Neural progenitor cell (in vitro differentiated cells): ENCODE measurements at places on chromosomes 2 and 18. TPM values are rescaled to one million over a fixed set of nuclear protein-coding genes. Genes with fewer than 3 reads are reported as not detected.

The PLA2R1 gene
- 0.45 and 0.90 TPM in 2 replicates for total RNA-seq

The CCDC141 gene
- 0.46 and 1.8 TPM in 2 replicates for total RNA-seq

The GKN1 gene
- not detected in 2 replicates for total RNA-seq

DNA sequence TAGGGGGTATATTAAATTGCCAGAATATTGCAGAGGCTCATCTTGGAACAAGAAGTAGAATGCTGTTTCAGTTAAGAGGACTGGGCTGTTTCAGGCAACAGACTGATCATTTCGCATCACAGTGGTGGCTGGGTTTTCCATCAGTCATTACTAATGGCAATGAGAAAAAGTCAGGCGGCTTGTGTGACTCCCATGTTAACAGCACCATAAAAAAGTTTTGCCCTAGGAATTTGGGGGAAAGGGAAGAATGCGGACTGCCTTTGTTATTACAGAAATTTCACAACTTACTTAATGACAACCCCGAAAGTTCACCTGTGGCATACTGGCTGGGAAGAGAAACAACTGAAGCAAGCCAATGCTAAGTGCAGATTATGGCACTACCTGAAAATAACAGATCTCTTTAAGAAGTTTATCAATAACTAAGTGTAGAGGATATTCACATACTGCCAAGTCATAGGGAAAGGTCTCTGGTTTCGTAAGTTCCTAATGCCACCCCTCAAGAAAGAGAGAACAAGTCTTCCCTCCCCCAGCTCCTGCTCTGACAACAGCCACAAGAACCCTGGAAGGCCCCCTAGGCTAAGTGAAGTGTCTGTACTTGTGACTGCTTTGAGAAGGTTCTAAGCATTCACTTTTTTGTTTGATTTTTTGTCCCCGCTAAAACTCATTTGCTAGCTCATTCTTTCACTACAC is 40.5 kb upstream of the AP1S3 start:
- H3K4me1 ChIP-seq, result no peaks in the 10 kb centered on the region
- H3K27me3 ChIP-seq, result no peaks in the 10 kb centered on the region
- H3K36me3 ChIP-seq, result peaks cover 12% of the 10 kb centered on the region

- no peaks in the 10 kb centered on the region for H3K36me3 ChIP-seq
- peaks cover 77% of the 10 kb centered on the region for H3K27me3 ChIP-seq
- peak within 1 kb of the TSS; percentile 78 for H3K4me3 ChIP-seq
- peak; percentile 58 for DNase-seq
Observed at GRCh38 chr18:13218368-13218991, at the start of gene LDLRAD4. LDLRAD4 (plus strand) TSS chr18:13218760.

DNA sequence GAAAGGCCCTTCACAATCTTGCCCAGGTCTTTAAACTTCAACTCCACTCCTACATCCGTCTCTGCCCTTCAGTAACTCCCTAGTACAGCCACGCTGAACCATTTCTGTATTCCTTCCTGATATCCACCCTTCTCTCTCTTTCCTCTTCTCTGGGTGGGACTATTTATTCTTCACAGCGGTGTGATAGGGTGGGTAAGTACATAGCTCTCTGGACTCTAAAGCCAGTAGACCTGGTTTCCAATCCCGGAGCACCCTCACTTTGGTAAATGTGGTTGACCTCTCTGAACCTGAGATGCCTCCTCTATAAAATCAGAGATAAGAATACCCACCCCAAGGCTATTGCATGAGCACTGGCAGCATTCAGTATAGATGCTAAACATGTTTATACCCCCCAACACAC is 86.7 kb downstream of the ATL2 start:
- no peaks in the 10 kb centered on the region for H3K4me1 ChIP-seq
- no peak for DNase-seq
- H3K27me3 ChIP-seq, result no peaks in the 10 kb centered on the region
- H3K4me3 ChIP-seq, result no peak overlapping the region
- no peak overlapping the region for H3K27ac ChIP-seq

GRCh38 chr2:180446492-180446891 is 439.4 kb upstream of the CWC22 start:
- H3K27ac ChIP-seq, result no peak overlapping the region
- no peaks in the 10 kb centered on the region for H3K27me3 ChIP-seq
- DNase-seq, result no peak
- no peaks in the 10 kb centered on the region for H3K4me1 ChIP-seq

GRCh38 chr2:148970385-148970784 is 68.1 kb upstream of the LYPD6B start:
- no peaks in the 10 kb centered on the region for H3K36me3 ChIP-seq
- H3K4me1 ChIP-seq, result peaks cover 39% of the 10 kb centered on the region
- no peak overlapping the region for H3K27ac ChIP-seq
- no peaks in the 10 kb centered on the region for H3K27me3 ChIP-seq
- no peak for DNase-seq

DNA sequence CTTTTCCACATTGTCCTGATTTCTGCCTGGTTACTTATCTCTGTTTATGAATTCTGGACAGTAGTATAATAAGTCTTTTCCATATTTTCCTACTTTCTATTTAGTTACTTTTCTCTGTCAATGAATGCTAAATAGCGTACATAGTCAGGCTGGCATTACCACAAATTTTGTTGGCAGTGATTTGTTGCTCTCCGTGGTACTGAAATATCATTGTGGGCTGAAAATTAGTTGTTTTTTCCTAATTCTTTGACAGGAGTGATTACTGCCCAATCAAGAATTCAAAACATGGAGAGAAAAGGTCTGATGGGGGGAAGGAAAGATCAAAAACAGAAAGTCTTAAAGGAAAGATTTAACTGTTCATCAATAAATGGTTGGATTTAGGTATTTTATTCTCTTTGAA is 7.7 kb upstream of the GALNT13 start:
- no peak overlapping the region for H3K4me3 ChIP-seq
- no peaks in the 10 kb centered on the region for H3K27me3 ChIP-seq
- H3K27ac ChIP-seq, result no peak overlapping the region
- H3K4me1 ChIP-seq, result no peaks in the 10 kb centered on the region

DNA sequence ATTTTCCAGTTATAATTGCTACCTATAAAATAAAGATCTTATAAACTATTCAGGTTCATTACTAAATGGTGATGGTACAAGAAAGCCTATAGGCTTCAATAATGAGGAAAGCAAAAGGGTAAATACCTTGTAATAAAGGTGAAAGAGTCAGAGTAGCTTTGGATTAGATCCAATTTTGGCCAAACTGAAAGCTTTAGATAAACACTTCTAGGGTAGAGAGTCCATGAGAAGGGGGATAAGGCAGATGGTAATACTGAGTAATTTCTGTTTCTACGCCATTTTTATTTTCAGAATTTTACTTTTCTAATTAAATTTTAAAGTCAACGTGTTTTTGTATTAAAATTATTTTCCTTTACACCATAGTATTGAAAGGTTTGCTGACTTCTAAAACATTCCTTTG is 9.4 kb downstream of the CASP8 start:
- H3K27ac ChIP-seq, result no peak overlapping the region
- H3K36me3 ChIP-seq, result no peaks in the 10 kb centered on the region
- H3K4me1 ChIP-seq, result no peaks in the 10 kb centered on the region
- H3K4me3 ChIP-seq, result no peak overlapping the region
